Progenitor cell of endocrine pancreas (in vitro differentiated cells): ENCODE measurements at places on chromosomes 1 and 21.

- no peak for DNase-seq
Observed at GRCh38 chr1:213997038-213997771, 9.4 kb downstream of the PROX1 start.

GRCh38 chr1:29390491-29391361, 154.4 kb downstream of the PTPRU start:
- DNase-seq: peak; percentile 9

GRCh38 chr21:36113647-36114428, 21.0 kb upstream of the CBR3 start:
- no peak for DNase-seq

GRCh38 chr1:165434281-165434680, 10.6 kb downstream of the RXRG start:
- DNase-seq: no peak

DNA sequence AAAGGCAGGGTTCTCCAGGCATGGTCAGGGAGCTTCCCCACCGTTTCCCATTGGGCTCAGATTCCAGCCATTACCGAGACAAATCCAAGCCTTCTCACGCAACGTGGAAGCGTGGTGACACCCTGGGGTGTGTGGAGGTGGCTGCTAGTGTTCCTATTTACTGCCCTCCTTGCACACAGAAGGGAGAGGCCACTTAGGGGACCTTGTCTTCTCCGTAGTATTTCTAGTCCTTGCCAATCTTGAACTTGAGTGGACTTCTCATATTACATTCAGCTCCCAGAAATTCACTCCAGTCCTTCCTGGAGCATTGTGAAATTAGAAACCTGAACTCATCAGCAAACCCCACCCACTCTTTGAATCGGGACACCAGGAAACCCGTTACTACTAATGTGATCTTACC, 131.6 kb downstream of the AJAP1 start:
- no peak for DNase-seq

DNA sequence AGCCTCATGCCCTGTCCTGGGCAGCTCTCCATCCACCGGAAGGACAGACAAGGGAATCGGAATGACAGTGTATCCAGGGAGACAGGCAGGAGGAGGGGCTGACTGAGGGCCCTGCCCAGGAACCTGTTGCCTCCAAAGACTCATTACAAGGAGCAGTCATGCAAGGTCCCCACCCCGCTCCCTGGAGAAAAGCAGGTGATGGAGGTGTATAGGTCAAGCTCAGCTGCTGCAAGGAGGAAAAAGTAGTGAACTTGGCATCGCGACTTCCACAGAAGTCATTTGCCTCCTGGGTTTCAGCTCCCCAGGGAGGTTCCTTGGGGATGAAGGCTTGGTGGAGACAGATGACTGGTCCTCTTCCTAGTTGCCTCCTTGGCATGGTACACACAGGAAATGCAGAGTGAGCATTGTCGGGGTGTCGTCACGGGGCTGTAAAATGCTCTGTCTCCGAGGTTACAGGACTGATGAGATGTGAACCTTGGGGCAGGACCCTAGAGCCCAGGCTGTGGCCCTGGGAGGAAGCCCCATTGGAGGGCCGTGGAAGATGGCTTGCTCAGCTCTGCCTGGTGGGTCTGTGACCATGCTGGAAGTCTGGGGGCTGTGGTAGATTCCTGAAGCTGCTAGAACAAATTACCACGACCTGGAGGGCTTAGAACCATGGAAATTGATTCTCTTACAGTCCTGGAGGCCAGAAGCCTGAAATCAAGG, 219.6 kb upstream of the C1orf174 start:
- DNase-seq: no peak
